DMS79 (cell line): ENCODE measurements at places on chromosomes 5 and 9.

DNA sequence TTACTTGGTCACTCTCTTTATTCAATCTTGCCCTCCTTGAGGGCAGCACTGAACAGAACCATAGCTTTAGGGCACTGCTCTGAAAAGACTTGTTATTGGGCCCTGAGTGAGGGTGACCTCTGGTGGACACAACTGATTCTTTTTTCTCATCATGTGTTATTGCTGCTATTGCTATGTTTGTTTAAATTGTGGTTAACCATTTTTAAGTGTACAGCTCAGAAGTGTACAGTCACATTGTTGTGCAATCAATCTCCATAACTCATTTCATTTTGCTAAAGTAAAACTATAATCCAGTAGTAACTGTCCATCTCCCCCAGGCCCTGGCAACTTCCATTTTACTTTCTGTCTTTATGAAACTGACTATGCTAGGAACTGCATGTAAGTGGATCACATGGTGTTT, 351.1 kb upstream of the RIOK2 start:
- no peak for DNase-seq

DNA sequence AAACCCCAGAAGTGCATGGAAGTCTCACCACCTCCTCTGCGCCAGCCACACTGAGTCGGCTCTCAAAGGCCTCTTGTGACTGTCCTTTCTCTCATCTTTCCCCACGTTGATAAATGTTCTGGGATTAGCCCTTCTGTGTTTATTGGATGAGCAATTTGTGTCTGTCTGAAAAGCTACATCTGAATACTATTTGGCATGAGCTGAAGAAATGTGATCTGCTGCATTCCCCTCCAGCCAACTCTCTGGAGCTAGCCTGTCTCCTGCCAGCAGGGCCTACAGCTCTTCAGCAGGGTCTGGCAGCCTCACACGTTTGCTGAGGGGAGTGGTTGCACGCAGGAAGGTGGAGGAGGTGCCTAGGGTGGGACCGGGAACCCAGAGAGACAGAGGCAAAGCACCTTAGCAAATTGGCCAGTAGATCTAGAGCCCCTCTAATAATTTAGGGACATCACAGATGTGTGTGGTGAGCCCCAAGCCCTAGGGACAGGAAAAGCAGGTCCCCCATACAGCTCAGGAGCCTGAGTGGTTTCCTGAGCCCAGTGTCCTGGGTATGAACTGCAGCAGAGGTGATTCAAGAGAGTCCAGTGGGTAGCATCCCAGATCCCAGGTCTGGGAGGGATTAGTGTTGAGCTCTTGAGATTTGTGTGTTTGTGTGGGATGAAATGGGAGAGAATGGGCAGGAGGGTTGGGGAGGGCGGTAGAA, 20.5 kb upstream of the B4GALT1 start:
- DNase-seq: no peak

DNA sequence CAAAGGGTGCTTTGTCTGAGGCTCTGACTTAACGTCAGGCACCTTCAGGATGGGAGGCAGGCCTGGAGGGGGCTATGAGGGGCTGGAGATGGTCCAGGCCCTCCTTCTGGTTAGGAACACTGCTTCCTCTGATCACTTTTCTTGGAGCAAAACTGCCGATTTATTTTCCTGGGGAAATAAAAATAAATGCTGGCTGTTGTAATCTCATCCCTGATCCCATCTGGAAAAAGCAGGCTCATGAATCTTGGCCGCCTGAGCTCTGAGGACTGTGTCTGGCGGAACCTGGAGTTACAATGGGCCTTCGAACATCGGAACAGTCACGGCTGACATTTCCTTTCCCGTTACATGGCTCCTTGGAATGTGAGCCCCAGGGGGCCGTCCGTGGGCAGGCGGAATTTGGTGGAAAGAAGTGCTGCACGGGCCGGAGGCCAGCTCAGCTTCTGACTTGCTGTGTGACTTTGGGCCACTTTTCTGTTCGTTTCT, 157.8 kb downstream of the RGS3 start:
- DNase-seq: no peak

DNA sequence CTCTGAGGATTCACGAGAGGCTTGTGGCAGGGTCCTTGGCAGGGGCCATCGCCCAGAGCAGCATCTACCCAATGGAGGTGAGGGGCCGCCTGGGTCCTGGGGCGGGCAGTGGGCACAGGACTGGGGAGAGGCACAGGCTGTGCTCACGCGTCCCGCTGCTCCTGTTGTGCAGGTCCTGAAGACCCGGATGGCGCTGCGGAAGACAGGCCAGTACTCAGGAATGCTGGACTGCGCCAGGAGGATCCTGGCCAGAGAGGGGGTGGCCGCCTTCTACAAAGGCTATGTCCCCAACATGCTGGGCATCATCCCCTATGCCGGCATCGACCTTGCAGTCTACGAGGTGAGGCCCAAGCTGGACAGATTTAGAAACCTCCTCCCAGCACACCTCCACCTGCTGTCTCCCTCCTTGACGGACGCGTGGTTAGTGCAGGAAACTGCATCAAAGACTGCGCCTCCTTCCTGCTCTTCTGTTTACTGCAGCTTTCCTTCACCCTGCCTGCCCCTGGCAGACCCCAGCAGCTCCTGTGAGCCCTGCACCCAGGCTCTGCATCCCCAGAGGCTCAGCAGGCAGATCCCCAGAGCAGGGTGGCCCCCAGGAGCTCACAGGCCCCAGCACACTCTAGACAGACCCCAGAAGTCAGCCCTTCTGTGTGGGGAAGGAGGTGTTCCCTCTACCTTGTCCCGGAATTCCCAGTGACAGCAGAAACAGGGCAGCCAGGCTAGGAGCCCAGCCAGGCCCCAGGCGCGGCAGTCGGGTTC, 21.2 kb downstream of the PTGES2 start:
- DNase-seq: no peak
